Activated naive CD8-positive, alpha-beta T cell treated with anti-CD3 and anti-CD28 coated beads, Interleukin-2, amount 10 ng/mL, durations not matched to agents 7 days and 5 days (primary cell): ENCODE measurements at places on chromosomes 16 and 17.

GRCh38 chr17:50908140-50908859, 42.1 kb upstream of the TOB1 start:
- no peak for DNase-seq

- no peak for DNase-seq
These were observed 1275.1 kb upstream of the CDH8 start for GRCh38 chr16:63311313-63311712.

- no peak for DNase-seq
These were observed 26.3 kb upstream of the CDC42EP4 start for GRCh38 chr17:73338050-73338521.

- no peak for DNase-seq
These were observed 346.2 kb downstream of the FOXL1 start for GRCh38 chr16:86924537-86924936.
